H1 (cell line): ENCODE measurements at places on chromosomes 16 and 17. TPM values are rescaled to one million over a fixed set of nuclear protein-coding genes. Genes with fewer than 3 reads are reported as not detected.

GRCh38 chr17:65173284-65173793, 36.2 kb downstream of the RGS9 start:
- H3K4me1 ChIP-seq = no peaks in the 10 kb centered on the region; the same call in none of the 2 replicates
- no peaks in the 10 kb centered on the region; the same call in 1 of the 2 replicates for H3K36me3 ChIP-seq
- no peak overlapping the region for H3K4me3 ChIP-seq
- DNase-seq = peak; percentile 49
- no peak overlapping the region for H3K27ac ChIP-seq

DNA sequence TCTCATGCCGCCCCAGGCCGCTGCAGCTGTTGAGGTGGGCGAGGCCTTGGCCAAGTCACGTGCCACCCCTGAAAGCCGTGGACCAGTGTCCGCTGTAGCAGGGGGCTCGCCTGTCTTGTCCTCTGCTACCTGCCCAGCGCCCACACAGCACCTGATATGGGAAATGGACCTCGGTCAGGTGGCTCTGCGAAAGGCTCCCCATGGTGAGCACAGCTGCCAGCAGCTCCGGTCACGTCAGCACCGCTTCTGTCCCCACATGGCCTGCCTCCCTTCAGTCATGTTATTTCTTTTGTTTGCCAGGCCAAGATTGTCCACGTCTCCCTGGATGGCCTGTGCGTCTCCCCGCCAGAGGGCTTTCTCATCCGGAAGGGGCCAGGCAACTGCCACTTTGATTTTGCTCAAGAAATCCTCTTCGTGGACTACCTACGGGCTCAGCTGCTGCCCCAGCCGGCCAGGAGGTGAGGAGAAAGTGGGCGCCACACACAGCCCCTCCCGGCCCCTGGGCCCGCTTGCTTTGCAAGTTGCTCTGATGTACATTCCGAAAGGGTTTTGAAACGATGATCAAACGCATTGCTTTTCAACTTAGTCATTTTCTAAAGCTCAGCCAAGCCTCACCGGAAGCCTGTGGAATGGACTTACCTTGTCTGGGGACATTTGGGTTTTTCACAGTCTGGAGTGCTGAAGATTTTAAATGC, 219.8 kb downstream of the KATNIP start:
- no peaks in the 10 kb centered on the region for H3K36me3 ChIP-seq
- no peaks in the 10 kb centered on the region for H3K27me3 ChIP-seq
- no peak for DNase-seq
- H3K27ac ChIP-seq = no peak overlapping the region
- no peaks in the 10 kb centered on the region for H3K4me1 ChIP-seq

DNA sequence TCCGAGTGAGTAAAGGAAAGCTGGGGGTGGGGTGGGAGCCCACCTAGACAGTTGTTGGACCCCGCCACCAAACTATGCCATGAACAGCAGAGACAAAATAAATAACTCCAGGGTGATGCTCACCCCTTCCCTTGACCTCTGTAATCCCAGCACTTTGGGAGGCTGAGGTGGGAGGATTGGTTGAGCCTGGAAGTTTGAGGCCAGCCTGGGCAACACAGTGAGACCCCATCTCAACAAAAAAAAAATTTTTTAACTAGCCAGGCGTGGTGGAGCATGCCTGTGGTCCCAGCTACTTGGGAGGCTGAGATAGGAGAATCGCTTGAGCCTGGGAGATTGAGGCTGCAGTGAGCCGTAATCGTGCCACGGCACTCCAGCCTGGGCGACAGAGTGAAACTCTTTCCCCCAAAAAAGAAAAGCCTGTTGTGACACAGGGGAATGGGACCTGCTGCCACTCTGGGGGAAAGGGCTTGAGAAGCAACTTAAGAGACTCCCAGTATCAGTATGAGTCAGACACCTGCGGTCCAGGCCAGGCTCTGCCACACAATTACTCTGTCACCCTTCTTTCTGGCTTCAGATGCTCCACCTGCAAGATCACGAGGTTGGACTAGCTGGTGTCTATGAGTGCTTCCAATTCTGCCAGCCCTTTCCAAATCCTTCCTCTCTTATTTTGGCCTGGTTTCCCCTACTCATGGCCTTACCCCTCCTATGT, 5.0 kb downstream of the SGCA start:
- H3K4me3 ChIP-seq = no peak overlapping the region
- H3K4me1 ChIP-seq = peaks cover 4% of the 10 kb centered on the region
- H3K27ac ChIP-seq = no peak overlapping the region
- no peak for DNase-seq

DNA sequence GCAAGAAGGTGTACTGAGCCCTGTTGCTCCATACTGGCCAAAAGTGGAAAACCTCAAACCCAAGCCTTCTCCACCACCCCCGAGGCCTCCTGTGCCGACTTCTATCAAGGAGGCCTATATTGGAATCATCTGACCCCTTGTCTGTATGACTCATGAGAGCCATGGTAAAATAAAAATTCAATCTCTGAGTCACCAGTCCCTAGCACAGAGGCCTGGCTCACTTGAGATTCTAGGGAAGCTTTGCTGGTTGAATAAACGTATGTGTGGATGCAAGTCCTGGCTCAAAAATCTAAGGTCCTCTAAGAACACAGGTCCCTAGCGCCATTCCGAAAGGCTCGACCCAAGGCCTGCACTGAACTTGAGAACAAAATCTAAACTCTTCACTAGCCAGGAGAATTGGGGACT, 15.0 kb downstream of the NSMCE1 start:
- no peak for DNase-seq
- no peaks in the 10 kb centered on the region for H3K27me3 ChIP-seq
- no peaks in the 10 kb centered on the region; the same call in 1 of the 2 replicates for H3K36me3 ChIP-seq

DNA sequence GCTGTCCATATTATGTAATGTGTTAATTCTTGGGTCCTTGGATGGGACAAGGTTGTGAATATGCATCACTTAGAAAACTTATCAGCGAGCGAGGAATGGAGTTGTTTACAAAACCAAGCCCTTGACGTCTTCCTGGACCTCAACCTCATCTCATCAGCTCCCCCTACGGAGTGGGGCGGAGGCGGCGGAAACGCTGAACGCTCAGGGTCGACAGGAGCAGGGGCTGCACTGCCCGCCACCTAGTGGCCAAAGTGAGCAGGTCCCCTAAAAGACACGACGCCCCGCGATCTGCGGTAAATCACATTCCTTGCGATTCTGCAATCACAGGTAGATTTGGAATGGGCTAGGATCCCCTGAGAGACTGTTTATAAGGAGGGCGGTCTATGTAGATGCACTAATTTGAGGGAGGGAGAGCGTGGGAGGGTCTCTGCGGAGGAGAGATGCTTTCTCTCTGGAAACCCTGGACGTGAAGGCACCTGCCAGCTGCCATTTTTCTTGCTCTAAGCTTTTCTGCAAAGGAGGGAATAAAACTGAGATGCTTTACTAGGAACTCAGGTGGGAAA, 5.4 kb upstream of the ICAM2 start:
- no peaks in the 10 kb centered on the region for H3K36me3 ChIP-seq
- no peak overlapping the region for H3K27ac ChIP-seq
- DNase-seq = peak; percentile 70
- H3K27me3 ChIP-seq = peaks cover 4% of the 10 kb centered on the region; the same call in 1 of the 2 replicates
- H3K4me3 ChIP-seq = no peak overlapping the region
- H3K4me1 ChIP-seq = no peaks in the 10 kb centered on the region

DNA sequence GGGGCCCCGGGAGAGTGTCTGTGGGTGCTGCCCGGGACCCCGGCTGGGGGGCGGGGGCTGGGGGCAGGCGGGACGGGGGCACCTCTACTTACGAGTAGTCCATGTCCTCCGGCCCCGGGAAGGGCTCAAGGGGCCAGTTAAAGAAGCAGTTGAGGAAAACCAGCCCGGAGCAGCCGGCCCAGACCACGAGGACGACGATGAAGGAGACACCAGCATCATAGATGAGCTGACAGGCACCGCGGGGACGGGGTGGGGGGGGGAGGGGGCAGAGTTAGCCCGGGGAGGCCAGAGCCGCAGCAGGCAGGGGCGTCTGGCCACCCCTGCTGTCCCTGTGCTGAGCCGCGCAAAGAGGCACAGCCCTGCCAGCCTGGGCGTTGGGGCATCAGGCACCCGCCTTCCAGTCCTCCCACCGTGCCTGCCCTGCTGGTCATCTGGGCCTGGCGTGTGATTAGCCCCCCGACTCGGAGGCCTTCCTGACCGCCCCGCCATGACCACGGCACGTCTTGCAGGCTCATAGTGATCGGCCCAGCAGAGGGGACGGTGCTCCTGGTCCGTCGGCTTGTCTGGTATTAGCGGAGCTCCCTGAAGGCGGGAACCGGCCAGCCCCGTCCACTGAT, 29.0 kb upstream of the PITPNA start:
- H3K27ac ChIP-seq = no peak overlapping the region
- H3K4me1 ChIP-seq = no peaks in the 10 kb centered on the region
- H3K36me3 ChIP-seq = no peaks in the 10 kb centered on the region
- no peaks in the 10 kb centered on the region for H3K27me3 ChIP-seq
- DNase-seq = no peak

DNA sequence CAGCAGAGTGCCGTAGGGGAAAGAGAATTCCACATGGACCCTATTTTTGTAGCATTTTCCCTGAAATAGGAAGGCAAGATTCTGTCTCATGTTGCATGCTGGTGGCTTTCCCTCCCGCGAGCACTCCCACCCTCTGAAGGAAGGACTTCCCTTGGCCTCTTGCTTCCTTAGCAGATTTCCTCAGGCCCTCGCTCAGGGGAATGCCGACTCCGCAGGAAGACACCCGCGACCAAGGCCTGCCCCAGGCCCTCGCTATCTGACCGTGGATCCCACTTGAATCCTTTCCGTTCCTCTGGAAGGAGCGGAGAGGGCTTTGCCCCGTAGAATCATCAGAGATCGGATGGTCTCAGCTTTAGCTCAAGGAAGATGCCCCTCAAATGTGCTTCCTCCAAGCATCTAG, 179.4 kb upstream of the FOXF1 start:
- no peaks in the 10 kb centered on the region for H3K27me3 ChIP-seq
- H3K4me1 ChIP-seq = peaks cover 3% of the 10 kb centered on the region; the same call in 1 of the 2 replicates
- no peak for DNase-seq
- H3K4me3 ChIP-seq = no peak overlapping the region
- H3K27ac ChIP-seq = no peak overlapping the region
- no peaks in the 10 kb centered on the region for H3K36me3 ChIP-seq

DNA sequence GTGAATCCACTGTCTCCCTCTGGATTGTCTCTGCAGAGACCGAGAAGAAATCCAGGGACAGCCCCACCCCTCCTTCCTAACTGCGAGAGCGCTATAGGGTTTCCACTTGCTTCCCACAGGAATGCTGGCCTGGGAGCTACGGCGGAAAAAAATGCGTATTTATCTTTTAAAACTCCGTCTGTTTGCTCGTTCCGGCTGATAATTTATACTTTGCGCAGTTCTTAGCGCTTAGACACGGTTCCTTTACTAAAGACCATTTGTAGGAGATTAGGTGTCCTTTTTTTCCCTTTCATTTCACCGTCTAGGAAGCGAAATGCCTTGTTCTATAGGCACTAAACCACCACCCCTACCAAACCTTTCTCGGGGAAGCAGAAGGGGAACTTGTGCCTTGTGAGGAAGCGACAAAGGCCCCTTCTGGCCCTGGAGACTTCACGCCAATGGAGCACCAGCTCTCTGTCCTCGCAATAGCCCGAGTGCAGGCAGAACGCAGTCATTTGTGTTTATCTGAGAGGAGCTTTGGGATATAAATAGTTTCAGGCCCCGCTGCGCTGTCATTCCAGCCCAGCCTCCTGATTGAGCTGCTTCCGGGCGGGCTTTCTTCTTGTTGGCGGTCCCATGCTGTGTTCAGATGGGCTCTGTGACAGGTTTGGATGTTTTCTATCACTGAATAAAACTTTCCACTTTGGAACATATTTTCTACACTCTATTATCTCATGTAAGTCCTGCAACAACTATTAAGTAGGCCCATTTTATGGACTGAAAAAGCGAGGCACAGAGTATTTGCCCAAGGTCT, 791 bp upstream of the SUPT4H1 start:
- H3K27ac ChIP-seq = peak overlapping the region; percentile 39; the same call in 1 of the 2 replicates
- peak overlapping the region; percentile 96 for H3K4me3 ChIP-seq
- H3K36me3 ChIP-seq = peaks cover 14% of the 10 kb centered on the region
- peaks cover 2% of the 10 kb centered on the region for H3K4me1 ChIP-seq
- H3K27me3 ChIP-seq = no peaks in the 10 kb centered on the region

GRCh38 chr17:65559804-65560627, 1.4 kb downstream of the AXIN2 start:
- H3K36me3 ChIP-seq = peaks cover 13% of the 10 kb centered on the region
- H3K4me3 ChIP-seq = peak overlapping the region; percentile 92
- peak; percentile 73 for DNase-seq
- H3K27ac ChIP-seq = peak overlapping the region; percentile 57; the same call in 1 of the 2 replicates
- peaks cover 2% of the 10 kb centered on the region; the same call in 1 of the 2 replicates for H3K27me3 ChIP-seq

DNA sequence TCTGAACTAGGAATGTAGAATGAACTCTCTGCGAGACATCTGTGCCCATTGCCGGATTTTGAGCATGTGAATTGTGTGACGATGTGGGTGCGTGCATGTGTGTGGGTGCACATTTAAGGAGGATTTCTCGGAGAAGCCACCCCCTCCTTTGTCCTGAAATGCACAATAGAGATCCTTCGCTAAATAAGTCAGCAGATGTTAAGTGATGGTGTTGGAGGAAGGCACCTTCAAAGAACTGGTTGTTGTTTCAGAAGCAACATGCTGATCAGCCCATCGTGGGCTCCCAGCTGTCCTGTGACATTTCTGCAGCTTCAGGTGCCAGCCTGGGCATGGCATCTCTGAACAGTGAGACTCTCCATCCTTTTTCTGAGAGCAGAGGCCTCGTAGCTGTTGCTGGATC, 194.9 kb downstream of the MSI2 start:
- H3K4me3 ChIP-seq = no peak overlapping the region
- no peaks in the 10 kb centered on the region for H3K36me3 ChIP-seq
- H3K4me1 ChIP-seq = peaks cover 9% of the 10 kb centered on the region; the same call in 1 of the 2 replicates
- H3K27me3 ChIP-seq = no peaks in the 10 kb centered on the region
- no peak overlapping the region for H3K27ac ChIP-seq

DNA sequence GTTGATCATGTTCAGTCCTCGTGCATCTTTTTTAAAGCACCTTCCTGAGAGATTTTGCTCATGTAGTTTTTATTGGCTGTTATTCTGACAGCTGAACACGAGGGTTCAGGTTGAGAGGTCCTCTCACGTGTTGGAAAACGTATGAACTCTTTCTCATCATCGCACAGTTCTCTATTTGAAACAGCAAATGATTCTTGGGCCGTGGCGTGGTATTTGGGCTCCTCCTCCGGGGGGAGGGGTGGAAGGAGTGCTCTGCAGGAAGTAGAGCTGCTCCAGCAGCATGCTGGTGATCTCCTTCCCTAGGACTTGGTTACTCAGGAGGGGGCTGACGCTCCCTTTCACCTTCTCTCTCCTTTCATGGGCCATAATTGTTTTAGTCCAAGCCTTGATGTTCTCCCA, 70.4 kb downstream of the KSR1 start:
- no peaks in the 10 kb centered on the region for H3K27me3 ChIP-seq
- no peaks in the 10 kb centered on the region for H3K36me3 ChIP-seq
- DNase-seq = no peak
- peaks cover 16% of the 10 kb centered on the region for H3K4me1 ChIP-seq
- H3K27ac ChIP-seq = no peak overlapping the region

The NPIPA1 gene
- total RNA-seq = 85.1 and 97.8 TPM in 2 replicates

The FKBP10 gene
- 173 and 179 TPM in 2 replicates for total RNA-seq

The DYNC1LI2 gene
- 70.8 and 72.4 TPM in 2 replicates for total RNA-seq

The MTSS2 gene
- total RNA-seq = 34.2 and 36.7 TPM in 2 replicates

The ABCC3 gene
- total RNA-seq = 0.37 and 0.71 TPM in 2 replicates

The TP53TG3B gene
- not detected in 2 replicates for total RNA-seq

The ALDH3A2 gene
- total RNA-seq = 70.7 and 72.9 TPM in 2 replicates
